ENCODE measurements at places on chromosomes 2 and 18. TPM values are rescaled to one million over a fixed set of nuclear protein-coding genes. Genes with fewer than 3 reads are reported as not detected.

DNA sequence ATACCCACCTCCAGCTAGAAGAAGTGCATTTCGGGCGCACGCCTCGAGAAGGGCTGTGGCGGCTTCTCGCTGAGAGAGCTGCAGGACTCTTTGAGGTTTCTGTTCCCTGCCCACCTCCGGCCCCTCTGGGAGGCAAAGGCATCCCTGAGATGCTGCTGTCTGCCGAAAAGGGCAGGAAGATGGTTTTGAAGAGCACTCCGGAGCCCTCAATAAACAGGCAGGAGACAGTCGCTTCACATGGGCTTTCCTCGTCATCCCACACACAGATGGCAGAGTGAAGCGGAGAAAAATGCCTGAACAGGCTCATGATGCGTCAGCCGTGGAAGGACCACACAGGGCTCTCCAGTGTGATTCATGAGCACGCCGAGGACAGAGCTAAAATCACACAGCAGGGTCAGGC lies 25.4 kb upstream of the GLI2 start:
- DNase-seq = no peak

- DNase-seq = peak; percentile 39
Observed at GRCh38 chr2:47015206-47015605, 99.6 kb upstream of the MCFD2 start.

- DNase-seq = no peak
Observed at GRCh38 chr2:20933714-20934113, 110.2 kb downstream of the APOB start.

GRCh38 chr2:226123300-226123699 lies 676.3 kb downstream of the IRS1 start:
- no peak for DNase-seq

GRCh38 chr18:5253910-5254309 lies 41.6 kb downstream of the ZBTB14 start:
- peak; percentile 3 for DNase-seq

GRCh38 chr18:45957100-45957499 lies 10.0 kb downstream of the EPG5 start:
- DNase-seq = no peak

DNA sequence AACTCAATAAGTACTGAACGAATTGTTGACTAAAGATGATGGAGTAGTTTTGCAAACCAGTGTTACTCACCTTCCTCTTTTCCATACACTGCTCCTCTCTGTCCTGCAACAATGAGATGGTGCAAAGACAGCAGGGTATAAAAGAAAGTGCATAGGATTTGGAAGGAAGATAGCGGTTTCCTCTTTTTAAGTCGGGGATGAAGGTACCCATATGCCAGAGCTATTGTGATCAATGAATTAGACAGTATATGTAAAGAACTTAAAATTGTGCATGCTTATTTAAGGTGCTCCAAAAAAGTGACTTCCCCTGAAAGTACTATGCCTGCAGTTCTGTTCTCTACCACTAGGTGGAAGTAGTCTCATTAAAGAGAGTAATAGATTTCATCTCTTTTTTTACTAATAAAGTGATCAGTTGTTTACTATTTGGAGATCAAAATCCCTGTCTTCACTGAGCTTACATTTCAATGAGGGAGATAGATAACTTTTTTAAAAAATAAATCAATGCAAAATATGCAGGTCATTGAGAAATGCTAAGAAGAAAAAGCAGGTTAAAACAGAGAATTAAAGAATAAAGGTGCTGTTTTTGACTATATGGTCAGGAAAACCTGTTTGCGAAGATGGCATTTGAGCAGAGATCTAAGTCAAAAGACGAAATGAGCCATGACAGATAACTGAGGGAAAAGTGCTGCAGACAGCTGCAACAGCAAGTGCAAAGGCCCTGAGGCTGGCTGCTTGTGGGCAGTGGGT lies 339.7 kb upstream of the SLC14A2 start:
- DNase-seq = peak; percentile 27

DNA sequence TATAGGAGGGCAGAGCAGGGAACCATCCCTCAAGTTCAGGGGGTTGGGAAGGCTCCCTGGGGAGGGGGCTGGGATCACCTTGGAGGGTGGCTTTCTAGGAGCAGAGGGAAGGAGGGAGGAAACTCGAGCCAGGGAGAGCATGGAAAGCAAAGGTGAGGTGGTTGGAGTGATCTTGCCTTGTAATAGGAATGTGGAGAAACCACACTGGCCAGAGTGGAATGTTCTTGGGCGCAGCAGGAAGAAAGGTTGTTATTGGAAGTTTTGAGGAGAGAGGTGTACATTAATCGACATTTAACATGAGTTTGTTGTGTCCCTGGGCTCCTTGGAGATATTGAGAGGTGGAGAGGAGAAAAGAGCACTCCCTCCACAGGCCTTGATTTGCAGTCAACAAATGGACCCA lies 272.2 kb downstream of the PRKCE start:
- DNase-seq = no peak

FOXI3 gene
- total RNA-seq = not detected

GLI2 gene
- total RNA-seq = not detected

Measured in dermis blood vessel endothelial cell (primary cell).